ENCODE measurements at places on chromosomes 6 and 20.

DNA sequence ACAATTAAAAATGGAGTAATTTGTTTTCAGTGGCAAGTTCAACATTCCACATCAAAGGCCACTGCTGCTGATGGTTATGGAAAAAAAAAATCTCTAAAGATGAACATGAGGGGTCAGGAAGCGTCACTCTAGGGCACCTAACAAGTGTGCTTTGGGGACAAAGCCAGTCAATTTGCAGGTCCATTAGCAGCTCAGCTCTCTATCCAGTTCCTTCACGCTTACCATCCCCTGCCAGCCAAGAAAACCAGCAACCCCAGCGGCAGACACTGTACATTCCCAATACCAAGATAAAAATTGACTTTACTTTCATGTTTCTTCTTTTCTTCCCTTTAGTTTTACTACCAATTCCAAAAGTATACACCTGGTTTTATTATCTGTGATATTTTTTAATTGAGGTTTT lies 10.1 kb downstream of the RFX6 start:
- H3K4me3 ChIP-seq, result no peak overlapping the region
- H3K36me3 ChIP-seq, result no peaks in the 10 kb centered on the region
- DNase-seq, result no peak
- no peaks in the 10 kb centered on the region for H3K4me1 ChIP-seq

DNA sequence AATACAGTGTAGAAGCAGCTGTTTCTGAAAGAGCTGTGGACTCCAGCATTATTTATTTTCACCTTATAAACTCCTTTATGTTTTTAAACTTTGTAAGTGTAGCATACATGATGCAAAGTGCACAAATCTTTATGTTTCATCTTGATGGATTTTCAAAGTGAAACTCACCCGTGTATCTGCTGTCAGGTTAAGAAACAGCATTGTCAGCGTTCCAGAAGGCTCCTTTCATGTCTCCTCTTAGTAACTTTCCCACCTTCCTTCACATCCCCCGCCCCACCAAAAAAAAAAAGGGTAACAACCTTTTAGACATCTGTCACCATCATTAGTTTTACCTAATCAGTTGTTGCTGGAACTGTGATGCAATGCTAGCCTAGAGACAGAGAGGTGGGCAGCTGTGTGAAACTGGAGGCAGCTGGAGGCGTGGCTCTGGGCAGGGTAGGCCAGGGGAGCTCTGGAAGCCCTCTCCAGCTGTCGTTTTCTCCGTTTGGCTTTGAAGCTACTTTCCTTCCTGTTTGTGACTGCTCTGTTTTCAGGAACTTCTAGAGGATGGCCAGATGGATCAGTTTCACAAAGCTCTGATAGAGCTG lies 7.2 kb downstream of the ACTR5 start:
- H3K4me1 ChIP-seq, result no peaks in the 10 kb centered on the region
- H3K36me3 ChIP-seq, result peaks cover 69% of the 10 kb centered on the region
- no peaks in the 10 kb centered on the region for H3K27me3 ChIP-seq
- H3K4me3 ChIP-seq, result no peak overlapping the region

- H3K4me3 ChIP-seq, result no peak overlapping the region
- no peak for DNase-seq
These were observed 113.6 kb downstream of the HDGFL1 start for GRCh38 chr6:22682979-22683378.

DNA sequence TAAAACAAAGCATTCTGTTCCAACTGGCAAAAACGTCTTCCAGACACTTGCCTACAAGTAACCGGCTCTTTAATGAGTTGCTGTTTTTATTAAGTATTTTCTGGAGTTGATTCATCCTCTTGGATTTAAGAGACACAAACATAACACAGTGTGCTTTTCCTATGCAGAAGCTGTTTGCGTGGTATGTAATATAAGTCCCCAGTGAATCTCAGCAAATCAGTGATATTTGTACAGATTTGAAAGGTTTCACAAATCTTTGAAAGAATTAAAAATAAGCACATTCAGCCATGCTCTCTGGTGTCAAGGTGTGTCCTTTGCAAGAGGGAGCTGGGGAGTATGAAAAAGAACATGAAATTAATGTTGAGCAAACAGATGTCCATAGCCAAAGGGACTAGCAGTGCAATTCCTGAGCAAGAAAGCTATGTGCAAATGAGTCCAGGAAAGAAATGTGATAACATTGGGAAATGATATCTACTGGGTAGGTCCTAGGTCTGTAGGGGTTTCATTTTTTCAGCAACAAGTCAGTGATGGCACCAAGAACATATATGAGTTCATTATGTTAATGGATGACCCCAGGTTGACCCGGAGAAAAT lies 170.1 kb upstream of the PHACTR1 start:
- no peak overlapping the region for H3K27ac ChIP-seq
- H3K4me1 ChIP-seq, result no peaks in the 10 kb centered on the region
- no peaks in the 10 kb centered on the region for H3K36me3 ChIP-seq
- H3K4me3 ChIP-seq, result no peak overlapping the region

GRCh38 chr6:45902984-45903383 lies 112.7 kb downstream of the CLIC5 start:
- H3K27ac ChIP-seq, result no peak overlapping the region
- no peaks in the 10 kb centered on the region for H3K27me3 ChIP-seq
- no peak for DNase-seq

- no peak for DNase-seq
- H3K36me3 ChIP-seq, result no peaks in the 10 kb centered on the region
- no peaks in the 10 kb centered on the region for H3K27me3 ChIP-seq
- no peak overlapping the region for H3K4me3 ChIP-seq
- no peaks in the 10 kb centered on the region for H3K4me1 ChIP-seq
- no peak overlapping the region for H3K27ac ChIP-seq
These were observed 61.0 kb downstream of the SGK1 start for GRCh38 chr6:134256862-134257261.

All from CD4-positive, alpha-beta T cell (primary cell).